ENCODE measurements at places on chromosomes 7 and 10. TPM values are rescaled to one million over a fixed set of nuclear protein-coding genes. Genes with fewer than 3 reads are reported as not detected.

Gene SYT15B
- total RNA-seq, result 8.2 TPM

Gene CPA1
- 7.0 TPM for total RNA-seq

Gene INTS15
- 8.4 TPM for total RNA-seq

Gene ENO4
- total RNA-seq, result 0.72 TPM

Gene MYH16
- not detected for total RNA-seq

Gene HMX3
- total RNA-seq, result 2.6 TPM

Gene LIPN
- not detected for total RNA-seq

Gene AKR1D1
- total RNA-seq, result 65.2 TPM

Gene NPTX2
- total RNA-seq, result 14.7 TPM

Gene STMP1
- total RNA-seq, result 26.0 TPM

Gene MYOZ1
- 1.4 TPM for total RNA-seq

Gene TEX36
- not detected for total RNA-seq

Gene PAPSS2
- total RNA-seq, result 45.5 TPM

Gene PIK3AP1
- total RNA-seq, result 18.3 TPM

Gene TRIM74
- not detected for total RNA-seq

Gene SLC16A12
- total RNA-seq, result 2.2 TPM

Gene SEMA4G
- 0.24 TPM for total RNA-seq

Gene CPA2
- total RNA-seq, result 1.9 TPM

Gene ANKRD2
- not detected for total RNA-seq

Gene ADAM12
- total RNA-seq, result 196 TPM

Gene ZNF804B
- total RNA-seq, result 7.7 TPM

Gene SPDYE8
- 0.48 TPM for total RNA-seq

Gene RSPH10B2
- not detected for total RNA-seq

Gene GPNMB
- 77.5 TPM for total RNA-seq

Gene FAM185A
- total RNA-seq, result 39.5 TPM

Gene NUTM2E
- total RNA-seq, result 1.4 TPM

Gene MMD2
- total RNA-seq, result 0.24 TPM

Gene AHR
- total RNA-seq, result 136 TPM

Gene CNPY1
- total RNA-seq, result 0.96 TPM

Gene COL17A1
- 175 TPM for total RNA-seq

Gene ABCA13
- 5.5 TPM for total RNA-seq

Gene SORCS3
- total RNA-seq, result 0.48 TPM

Gene ADIRF
- 21.9 TPM for total RNA-seq

Gene POLR3A
- total RNA-seq, result 18.3 TPM

Measured in umbilical cord (tissue), 2 donors.